ENCODE measurements at places on chromosomes 4 and X. TPM values are rescaled to one million over a fixed set of nuclear protein-coding genes. Genes with fewer than 3 reads are reported as not detected.

Gene AR
- total RNA-seq = not detected

Gene MAGEC1
- total RNA-seq = not detected

Gene USP26
- total RNA-seq = not detected

Gene ETDA
- total RNA-seq = not detected

Gene SLC10A4
- 0.17 TPM for total RNA-seq

Gene ARAP2
- total RNA-seq = 63.7 TPM

Gene APLN
- 1.9 TPM for total RNA-seq

Gene PCDH10
- not detected for total RNA-seq

Gene MTMR8
- 4.6 TPM for total RNA-seq

Gene ARX
- total RNA-seq = not detected

Gene SRPX2
- not detected for total RNA-seq

Gene NPY2R
- total RNA-seq = not detected
